ENCODE measurements at places on chromosomes 2 and 18. TPM values are rescaled to one million over a fixed set of nuclear protein-coding genes. Genes with fewer than 3 reads are reported as not detected.
A peak's percentile ranks its signal among the peaks of the same experiment; 100 is the strongest.

GRCh38 chr18:76345901-76346300 is 149.1 kb downstream of the ZNF516 start:
- no peak for DNase-seq

GRCh38 chr2:236341721-236342120 is 77.5 kb upstream of the ASB18 start:
- no peak for DNase-seq

DNA sequence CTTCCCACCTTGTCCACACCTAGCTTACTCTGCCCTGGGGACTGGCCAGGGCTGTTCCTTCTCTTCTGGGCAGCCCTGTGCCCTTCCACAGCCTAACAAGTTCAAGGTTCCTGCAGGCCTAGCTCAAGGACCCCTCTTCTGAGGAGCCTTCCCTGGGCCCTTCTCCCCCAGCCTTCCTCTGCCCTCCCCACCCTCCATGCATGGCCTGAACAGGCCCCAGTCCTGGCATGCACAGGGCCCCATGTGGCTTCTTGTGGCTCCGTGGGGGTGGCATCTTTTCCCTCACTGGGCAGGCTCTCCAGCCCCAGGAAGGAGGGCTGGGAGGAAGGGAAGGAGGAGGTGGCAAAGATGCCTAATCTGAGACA is 162.9 kb downstream of the CELF4 start:
- DNase-seq, result no peak

GRCh38 chr2:182207049-182207746 is 219.6 kb downstream of the PDE1A start:
- no peak for DNase-seq

DNA sequence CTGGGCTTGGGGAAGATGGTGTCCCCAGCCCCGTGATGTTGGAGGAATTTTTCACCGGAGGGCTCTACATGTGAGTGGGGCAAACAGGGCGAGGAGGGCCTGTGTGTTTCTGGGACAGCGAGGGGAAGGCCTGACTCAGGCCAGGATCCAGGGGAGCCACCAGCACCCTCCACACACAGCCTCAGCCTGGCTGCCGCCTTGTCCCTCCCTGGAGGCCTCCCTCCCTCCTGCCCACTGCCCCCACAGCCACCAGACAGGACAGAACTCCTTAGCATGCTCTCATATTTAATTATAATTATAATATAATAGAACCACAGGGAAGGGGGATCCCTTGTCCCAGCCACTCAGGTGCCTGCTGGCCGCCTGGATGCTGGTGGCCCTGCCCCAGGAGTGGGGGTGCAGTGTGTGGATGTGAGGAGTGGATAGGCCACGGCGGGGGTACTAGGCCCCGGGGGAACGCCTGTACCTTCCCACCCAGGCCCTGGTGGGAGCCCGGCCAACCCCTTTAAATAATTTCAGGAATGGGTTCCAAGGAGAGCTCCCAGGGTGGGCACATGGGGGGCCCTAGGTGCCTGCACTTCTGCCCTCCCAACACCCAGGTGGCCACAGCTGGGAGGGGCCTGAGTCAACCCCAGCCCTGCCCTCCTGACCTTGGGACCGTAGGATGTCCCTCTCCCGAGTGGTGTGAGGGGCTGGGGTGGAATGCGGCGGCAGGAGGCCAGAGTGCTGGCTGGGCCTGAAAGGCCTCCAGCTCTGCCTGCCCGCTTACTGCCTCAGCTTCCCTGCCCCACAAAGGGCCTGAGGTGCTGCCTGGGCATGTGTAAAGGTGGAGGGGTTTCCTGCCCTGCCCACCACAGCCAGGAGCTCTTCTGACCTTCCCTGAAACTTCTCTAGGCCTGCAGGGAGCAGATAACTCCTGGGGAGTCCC is 8.8 kb downstream of the PDCD1 start:
- no peak for DNase-seq

GRCh38 chr2:20596193-20596972 is 54.5 kb downstream of the HS1BP3 start:
- DNase-seq, result no peak

GRCh38 chr18:61957801-61958516 is 65.2 kb upstream of the RNF152 start:
- DNase-seq, result peak; percentile 73

DNA sequence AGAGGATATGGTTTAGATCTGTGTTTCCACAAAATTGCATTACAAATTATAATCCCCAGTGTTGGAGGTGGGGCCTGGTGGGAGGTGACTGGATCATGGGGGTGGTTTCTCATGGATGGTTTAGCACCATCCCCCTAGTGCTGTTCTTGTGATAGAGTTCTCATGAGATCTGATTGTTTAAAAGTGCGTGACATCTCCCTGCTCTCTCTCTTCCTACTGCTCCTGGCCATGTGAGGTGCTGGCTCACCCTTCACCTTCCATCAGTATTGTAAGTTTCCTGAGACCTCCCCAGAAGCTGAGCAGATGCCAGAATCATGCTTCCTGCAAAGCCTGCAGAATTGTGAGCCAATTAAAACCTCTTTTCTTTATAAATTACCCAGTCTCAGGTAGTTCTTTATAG is 33.1 kb downstream of the LHCGR start:
- no peak for DNase-seq

GRCh38 chr2:206084870-206085741 is 868 bp downstream of the INO80D start:
- peak; percentile 21 for DNase-seq

The CNRIP1 gene
- 69.7 TPM for total RNA-seq

The PLB1 gene
- 1.8 TPM for total RNA-seq

The KLHL14 gene
- total RNA-seq, result not detected

The MROH2A gene
- not detected for total RNA-seq

The SLC9A4 gene
- total RNA-seq, result not detected

The SFTPB gene
- total RNA-seq, result not detected

The GCG gene
- not detected for total RNA-seq

The C1GALT1C1L gene
- 0.87 TPM for total RNA-seq
